Calu3 (cell line): ENCODE measurements at places on chromosomes 2 and 18.

- DNase-seq = no peak
Measured at GRCh38 chr2:127638361-127639110, 7.4 kb upstream of the GPR17 start.

GRCh38 chr18:14944838-14945237 lies 196.9 kb downstream of the ANKRD30B start:
- DNase-seq = no peak

- peak; percentile 83 for DNase-seq
Measured at GRCh38 chr2:30147715-30148610, 1.2 kb downstream of the YPEL5 start.

DNA sequence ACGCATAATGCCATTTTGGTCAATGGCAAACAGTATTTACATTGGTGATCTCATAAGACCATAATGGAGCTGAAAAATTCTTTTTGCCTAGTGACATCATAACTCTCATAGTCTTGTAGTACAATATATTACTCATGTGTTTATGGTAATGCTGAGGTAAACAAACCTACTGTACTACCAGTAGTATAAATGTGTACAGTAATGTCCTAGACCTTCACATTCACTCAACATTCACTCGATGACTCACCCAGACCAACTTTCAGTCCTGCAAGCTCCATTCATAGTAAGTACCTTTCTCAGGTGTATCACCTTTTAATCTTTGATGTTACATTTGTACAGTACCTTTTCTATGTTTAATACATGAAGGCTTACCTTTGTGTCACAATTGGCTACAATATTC lies 558.2 kb upstream of the PIK3C3 start:
- DNase-seq = no peak

DNA sequence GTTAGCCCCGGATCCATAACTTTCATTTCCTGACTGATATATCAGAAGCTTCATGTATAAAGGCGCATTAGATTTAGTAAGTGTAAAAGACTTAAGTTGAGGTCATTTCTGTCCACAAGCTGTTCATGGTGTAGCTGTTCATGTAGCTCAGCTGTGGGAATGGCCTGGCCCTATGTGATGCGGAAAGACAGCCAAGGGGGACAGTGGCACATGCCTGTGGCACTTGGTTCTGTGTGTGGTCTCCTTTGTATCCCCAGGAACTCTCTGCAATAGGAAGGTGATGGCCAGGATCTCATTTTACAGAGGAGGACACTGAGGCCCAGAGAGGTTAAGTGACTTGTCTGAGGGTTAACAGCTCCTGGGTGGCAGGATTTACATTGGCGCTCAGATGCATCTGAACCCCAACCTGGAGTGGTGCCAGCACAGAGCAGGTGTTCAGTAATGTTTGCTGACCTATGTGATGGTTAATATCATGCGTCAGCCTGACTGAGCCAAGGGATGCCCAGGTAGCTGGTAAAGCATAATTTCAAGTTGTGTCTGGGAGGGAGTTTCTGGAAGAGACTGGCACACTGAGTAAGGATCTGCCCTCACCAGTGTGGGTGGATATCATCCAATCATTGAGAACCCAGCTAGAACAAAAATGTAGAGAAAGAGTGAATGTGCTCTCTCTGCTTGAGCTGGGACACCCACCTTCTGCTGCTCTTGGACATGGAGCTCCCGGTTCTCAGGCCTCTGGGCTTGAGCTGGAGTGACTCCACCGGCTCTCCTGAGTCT lies 25.4 kb downstream of the HPCAL1 start:
- no peak for DNase-seq

GRCh38 chr2:207632575-207633493 lies 7.6 kb upstream of the METTL21A start:
- DNase-seq = peak; percentile 70

- no peak for DNase-seq
Measured at GRCh38 chr2:128505575-128506526, 187.2 kb upstream of the HS6ST1 start.

- no peak for DNase-seq
Measured at GRCh38 chr2:178005756-178006155, 66.8 kb downstream of the PDE11A start.

DNA sequence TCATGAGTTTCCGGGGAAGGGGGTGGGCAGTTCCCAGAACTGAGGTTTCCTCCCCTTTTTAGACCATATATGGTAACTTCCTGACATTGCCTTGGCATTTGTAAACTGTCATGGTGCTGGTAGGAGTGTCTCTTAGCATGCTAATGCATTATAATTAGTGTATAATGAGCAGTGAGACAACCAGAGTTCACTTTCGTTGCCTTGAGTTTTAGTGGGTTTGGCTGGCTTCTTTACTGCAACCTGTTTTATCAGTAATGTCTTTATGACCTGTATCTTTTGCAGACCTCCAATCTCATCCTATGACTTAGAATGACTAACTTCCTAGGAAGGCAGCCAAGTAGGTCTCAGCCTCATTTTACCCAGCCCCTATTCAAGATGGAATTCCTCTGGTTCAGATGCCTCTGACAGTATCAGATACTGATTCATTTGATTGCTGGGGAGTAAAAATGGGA lies 447.3 kb downstream of the XIRP2 start:
- no peak for DNase-seq

DNA sequence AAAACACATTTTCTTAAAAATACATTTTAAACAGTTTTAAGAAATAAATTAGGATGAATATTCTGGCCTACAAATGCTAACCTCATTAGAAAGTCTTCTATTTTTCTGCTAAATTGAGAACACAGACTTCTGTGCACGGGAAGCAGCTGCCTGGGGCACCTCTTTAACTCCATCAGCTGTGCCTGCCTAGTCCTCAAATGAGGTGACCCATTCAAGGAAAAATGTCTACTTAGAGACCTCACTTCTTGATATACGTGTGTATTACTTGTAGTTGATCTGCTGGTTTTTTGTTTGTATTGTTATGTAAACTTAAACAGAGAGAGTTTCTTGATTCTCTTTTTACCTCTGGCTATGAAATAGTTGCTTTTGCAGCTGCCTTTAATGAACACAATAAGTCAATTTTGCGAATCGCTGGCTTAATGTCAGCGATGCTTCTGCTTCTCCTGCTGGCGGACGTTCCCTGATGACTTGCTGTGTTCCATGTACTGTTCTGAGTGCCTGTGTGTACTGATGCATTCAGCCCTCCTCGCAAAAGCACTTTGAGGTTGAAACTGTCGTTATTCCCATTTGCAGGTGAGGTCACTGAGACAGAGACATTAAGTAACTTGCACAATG lies 88.7 kb upstream of the TXNDC2 start:
- no peak for DNase-seq

DNA sequence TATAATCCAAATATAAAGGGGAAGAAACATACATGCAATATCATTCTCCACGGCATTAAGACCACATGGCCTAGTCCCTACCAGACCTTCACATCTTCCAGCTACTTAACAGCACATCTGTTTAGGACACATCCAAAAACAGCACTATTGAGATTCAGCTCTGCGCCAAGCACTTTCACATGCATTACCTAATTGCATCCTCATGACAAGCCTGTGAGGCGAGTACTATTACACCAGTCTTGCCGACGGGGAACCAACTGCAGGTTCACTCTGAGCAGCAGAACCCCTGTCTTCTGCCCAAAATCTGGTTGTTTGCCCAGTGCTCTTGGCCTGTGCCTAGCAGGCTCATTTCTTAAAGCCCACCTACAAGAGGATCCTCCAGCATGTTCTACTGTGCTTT lies 66.7 kb downstream of the AAK1 start:
- DNase-seq = no peak

DNA sequence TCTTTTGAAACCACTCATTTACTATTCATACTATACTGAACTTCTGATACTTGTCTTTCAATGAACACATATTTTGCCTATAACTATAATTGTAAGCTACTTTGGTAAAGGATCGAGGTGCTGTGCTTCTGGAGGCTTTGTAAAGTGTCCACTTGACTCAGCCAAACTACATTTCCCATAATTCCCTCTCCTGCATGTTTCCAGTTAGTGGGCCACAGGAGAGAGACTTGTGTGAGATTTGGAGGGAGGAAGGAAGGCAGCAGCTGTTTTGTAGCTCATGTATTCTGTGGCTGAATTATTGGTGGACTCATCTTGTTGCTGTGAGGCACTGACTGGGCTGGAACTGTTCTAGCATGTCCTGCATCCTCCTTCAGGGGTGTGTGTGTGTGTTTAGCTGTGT lies 328.8 kb downstream of the ARL6IP6 start:
- DNase-seq = no peak

DNA sequence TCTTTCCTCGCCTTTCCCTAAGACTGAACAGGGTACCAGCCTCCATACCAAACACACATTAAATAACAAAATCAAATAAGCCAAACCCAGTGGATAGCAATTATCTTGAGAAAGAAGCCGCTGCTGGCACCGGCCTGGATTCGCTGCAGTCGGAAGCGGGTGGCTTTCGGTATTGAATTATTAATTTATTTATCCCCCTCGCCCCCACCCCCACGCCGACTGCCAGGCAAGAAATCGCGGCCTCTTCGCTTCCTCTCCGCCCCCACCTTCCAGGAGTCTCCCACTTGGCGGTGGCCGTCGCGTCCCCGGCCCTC lies 370 bp upstream of the ZNF804A start:
- no peak for DNase-seq

DNA sequence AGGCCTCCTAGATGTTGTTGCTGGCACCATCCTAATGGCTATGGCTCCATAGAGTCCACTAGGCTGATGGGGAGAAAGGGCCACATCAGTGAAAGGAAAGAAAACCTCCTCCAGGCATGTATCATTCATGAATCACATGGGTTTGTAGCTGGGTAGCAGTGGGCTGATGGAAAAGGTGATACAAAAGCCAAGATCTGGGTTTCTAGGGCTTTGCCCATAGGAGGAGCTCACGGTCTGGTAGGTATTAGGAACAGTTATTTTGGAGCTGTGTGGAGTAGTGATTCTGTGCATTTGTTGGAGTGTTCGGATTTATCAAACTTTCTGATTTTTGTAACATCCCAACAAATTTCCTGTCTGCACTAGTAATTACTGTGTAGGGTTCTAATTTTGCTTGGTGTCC lies 259.2 kb downstream of the SLC4A3 start:
- DNase-seq = no peak

- no peak for DNase-seq
Measured at GRCh38 chr2:176364273-176364977, 95.2 kb downstream of the MTX2 start.

DNA sequence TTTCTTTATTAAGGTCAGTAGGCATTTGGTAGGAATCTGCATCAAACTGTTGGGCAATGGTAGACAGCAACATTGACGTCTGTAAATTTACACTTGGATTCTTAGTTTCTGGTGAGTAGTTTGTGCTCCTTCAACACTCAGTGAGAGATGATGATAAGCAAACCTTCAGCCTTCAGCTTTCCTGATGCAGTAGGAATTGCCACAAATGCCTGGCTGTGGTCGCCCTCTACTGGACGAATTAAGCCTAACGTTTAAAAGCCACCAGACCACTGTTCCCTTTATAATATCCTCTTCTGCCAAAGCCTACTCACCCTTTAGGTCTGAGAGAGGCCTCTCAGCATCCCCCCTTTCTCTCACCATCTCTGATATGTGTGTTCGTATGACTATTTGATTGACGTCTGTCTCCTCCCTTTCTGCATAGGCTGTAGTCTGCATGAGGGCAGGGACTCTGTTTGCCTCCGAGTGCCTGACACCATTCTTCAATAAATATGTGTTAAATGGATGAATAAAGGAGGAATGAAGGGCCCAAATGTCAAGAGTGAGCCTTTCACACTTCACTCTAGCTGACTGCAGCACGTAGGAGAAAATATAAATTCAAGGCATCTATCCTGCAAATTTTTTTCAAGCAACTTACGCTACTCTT lies 47.0 kb upstream of the PLEKHM3 start:
- peak; percentile 77 for DNase-seq

DNA sequence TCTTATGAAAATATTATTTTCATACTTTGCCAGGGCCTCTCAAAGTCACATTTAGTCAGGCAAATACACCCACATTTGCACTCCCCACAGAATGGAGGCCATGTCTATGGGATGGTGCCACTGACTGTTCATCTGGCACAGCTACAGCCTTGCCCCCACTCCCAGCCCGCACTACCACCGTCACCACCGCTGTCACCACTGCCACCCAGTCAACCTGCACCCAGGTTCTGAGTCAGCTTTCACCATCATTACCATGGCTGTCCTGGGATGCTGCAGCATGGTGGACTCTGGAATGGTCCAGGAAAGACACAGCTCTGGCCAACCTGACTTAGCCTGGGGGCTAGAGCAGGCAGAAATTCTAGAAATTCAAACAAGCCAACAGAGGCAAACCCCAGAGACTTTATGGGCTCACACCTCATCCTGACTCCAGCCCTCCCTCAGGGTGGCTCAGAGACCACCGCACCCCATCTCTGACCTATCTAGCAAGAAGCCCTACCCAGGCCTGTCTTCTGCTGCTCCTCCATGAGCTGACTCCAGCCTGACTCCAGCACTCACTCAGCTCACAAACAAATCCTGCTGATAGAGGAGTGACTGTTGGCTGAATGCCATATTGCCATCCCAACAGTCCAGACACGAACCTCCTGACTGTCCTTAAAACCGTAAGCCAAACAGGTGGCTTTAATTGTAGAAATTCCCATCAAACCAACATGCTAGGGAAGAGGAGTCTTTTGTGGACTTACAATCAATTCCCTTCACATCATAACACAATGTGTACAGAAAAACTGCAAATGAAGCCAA lies 28.0 kb downstream of the DNER start:
- no peak for DNase-seq

GRCh38 chr2:139477618-139478017 lies 697.4 kb upstream of the NXPH2 start:
- DNase-seq = no peak

GRCh38 chr2:98514879-98515249 lies 70.2 kb downstream of the INPP4A start:
- DNase-seq = no peak

DNA sequence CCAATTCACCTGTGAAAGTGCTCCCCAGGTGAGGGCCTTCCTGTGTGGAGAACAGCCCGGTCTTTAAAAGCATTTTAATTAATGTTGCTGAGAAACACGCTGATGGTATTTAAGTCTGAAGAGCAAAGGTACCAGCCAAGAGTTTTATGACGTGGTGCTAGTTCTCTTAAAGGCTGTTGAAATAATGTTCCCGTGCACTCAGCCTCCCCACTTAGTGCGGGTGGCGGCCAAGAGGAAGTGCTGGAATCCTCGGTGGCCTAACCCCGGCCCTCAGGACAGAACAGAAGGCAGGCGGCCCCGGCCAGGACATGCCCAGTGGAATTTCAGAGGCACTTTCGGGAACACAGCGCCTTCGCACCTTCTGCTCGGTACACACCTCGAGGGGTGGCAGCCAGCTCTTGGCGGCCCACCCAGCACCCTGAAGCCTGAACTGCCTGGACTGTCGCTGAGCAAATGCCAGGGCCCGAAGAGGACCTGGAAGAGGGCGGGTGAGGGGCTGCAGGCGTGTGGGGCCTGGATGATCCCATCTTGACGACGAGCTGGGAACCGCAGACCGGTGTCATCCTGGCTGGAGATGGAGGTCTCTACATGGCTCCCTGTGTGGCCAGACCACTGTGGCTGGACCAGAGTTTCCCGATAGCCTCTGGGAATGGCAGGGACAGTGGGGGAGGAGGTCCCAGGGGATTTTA lies 142.9 kb downstream of the ASB1 start:
- no peak for DNase-seq

- DNase-seq = no peak
Measured at GRCh38 chr2:67466734-67467133, 69.6 kb downstream of the ETAA1 start.
